Activated CD8-positive, alpha-beta T cell treated with anti-CD3 and anti-CD28 coated beads, Interleukin-2, amount 10 ng/mL, durations not matched to agents 7 days and 5 days (primary cell): ENCODE measurements at places on chromosomes 5 and 9. TPM values are rescaled to one million over a fixed set of nuclear protein-coding genes. Genes with fewer than 3 reads are reported as not detected.

The PLAC8L1 gene
- 0.42 TPM for total RNA-seq

The XPA gene
- total RNA-seq = 10.2 TPM

The GOLPH3 gene
- total RNA-seq = 70.7 TPM

The LCN9 gene
- not detected for total RNA-seq

The TAF11L12 gene
- not detected for total RNA-seq

The IFNE gene
- not detected for total RNA-seq

The SLC28A3 gene
- total RNA-seq = not detected

The IL5 gene
- 0.71 TPM for total RNA-seq

The ZFP37 gene
- 0.76 TPM for total RNA-seq

The RMRP gene
- total RNA-seq = 12,592 TPM

The UIMC1 gene
- 49.4 TPM for total RNA-seq

The QRFP gene
- total RNA-seq = not detected

The KIAA0825 gene
- total RNA-seq = 2.0 TPM

The CCDC171 gene
- total RNA-seq = 1.9 TPM

The GARIN3 gene
- not detected for total RNA-seq

The AGXT2 gene
- total RNA-seq = not detected

The ACOT12 gene
- total RNA-seq = not detected

The GRXCR2 gene
- total RNA-seq = not detected

The FOXD4L4 gene
- 0.18 TPM for total RNA-seq

The ZBTB43 gene
- total RNA-seq = 19.1 TPM

The ASS1 gene
- total RNA-seq = 3.1 TPM

The PRR7 gene
- 11.6 TPM for total RNA-seq

The PCDHA13 gene
- not detected for total RNA-seq

The SLC6A19 gene
- not detected for total RNA-seq

The PCDHGA2 gene
- not detected for total RNA-seq

The PAIP1 gene
- 31.8 TPM for total RNA-seq

The RASGRF2 gene
- total RNA-seq = 10.0 TPM

The SURF2 gene
- 18.4 TPM for total RNA-seq

The ADAMTS19 gene
- total RNA-seq = not detected

The RAB14 gene
- 56.7 TPM for total RNA-seq

The TPPP gene
- total RNA-seq = 0.08 TPM

The ZBED3 gene
- total RNA-seq = 2.0 TPM

The KLHL3 gene
- 13.7 TPM for total RNA-seq

The IFNA21 gene
- not detected for total RNA-seq

The HEMGN gene
- total RNA-seq = 1.6 TPM

The ZNF462 gene
- total RNA-seq = not detected

The ANKRD31 gene
- total RNA-seq = 0.26 TPM
